Tibial nerve (tissue), 4 donors: ENCODE measurements at places on chromosomes 16 and 17.

DNA sequence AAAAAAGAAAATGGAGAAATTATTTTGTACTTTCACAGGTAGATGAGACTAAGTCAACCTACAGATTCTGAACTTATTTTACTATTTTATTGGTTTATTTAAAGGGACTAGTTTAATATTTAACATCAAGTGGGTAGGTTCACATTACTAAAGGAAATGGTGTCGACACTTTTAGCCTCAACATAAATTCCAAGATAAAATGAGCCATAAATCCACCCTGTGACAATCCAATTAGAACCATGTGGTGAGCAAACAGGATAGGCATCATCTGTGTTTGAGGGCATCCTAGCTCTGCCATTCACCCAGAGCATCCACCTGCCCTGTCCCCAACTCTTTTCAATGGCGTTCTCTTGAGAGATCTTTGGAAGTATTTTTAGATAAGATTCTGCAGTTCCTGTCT, 92.8 kb upstream of the PMFBP1 start:
- no peak for DNase-seq
- no peaks in the 10 kb centered on the region for H3K36me3 ChIP-seq
- H3K27ac ChIP-seq, result no peak overlapping the region
- no peaks in the 10 kb centered on the region for H3K27me3 ChIP-seq

GRCh38 chr17:1979182-1979985, 45.8 kb downstream of the RTN4RL1 start:
- H3K27ac ChIP-seq, result no peak overlapping the region
- H3K4me1 ChIP-seq, result peaks cover 33% of the 10 kb centered on the region
- DNase-seq, result no peak
- H3K4me3 ChIP-seq, result no peak overlapping the region
- H3K36me3 ChIP-seq, result no peaks in the 10 kb centered on the region

- peaks cover 96% of the 10 kb centered on the region for H3K36me3 ChIP-seq
- no peak for DNase-seq
- H3K27ac ChIP-seq, result no peak overlapping the region
- no peak overlapping the region for H3K4me3 ChIP-seq
- no peaks in the 10 kb centered on the region for H3K27me3 ChIP-seq
Measured at GRCh38 chr17:39410279-39410678, 8.9 kb upstream of the FBXL20 start.

GRCh38 chr17:55996826-55997225, 156.4 kb upstream of the ANKFN1 start:
- no peaks in the 10 kb centered on the region for H3K4me1 ChIP-seq
- no peak for DNase-seq
- H3K27me3 ChIP-seq, result no peaks in the 10 kb centered on the region

DNA sequence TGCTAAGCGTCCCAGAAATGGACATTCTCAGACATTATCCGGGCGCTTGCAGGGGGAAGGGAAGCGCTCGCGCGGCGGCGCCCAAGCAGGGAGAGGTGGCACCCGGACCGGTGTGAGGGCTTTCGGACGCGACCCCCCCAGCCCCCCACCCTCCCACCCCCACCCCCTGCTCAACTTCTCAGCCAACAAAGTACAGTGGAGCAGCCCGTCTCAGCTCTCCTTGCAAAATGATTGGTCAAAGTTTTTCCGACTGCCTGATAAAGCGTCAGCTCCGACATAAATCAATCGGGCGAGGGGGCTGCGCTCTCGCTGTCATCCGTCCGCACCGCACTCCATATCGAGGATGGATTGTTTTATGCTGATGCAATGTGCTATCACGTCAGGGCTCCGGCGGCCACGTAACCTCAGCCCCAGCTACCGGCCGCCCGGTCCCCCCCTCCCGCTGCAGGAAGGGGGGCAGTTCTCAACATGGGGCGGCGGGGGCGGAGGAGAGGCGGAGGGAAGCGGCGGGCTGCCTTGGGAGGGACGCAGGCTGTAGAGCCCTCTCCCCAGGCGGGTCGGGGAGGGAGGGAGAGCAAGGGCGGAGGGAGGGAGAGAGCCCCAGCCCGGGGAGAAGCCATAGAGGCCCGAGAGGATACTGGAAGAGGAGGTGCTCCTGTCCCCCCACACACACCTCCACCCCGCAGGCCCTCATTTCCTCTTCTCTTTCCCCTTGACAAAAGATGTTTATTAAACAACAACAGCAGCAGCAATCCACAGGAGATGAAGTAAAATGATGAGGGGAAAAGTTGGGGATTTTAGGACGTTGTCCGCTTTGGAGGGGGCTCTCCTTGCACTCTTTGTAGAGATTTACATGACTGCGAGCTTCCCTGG, at the start of gene HOXB9:
TSS of gene HOXB9 (minus strand) at position 114 of the 873 bp plus-strand sequence. CDS start at position 25, 89 bp downstream.
- H3K27ac ChIP-seq, result no peak within 1 kb of the TSS
- H3K4me1 ChIP-seq, result peaks cover 16% of the 10 kb centered on the region
- peaks cover 100% of the 10 kb centered on the region for H3K27me3 ChIP-seq
- no peaks in the 10 kb centered on the region for H3K36me3 ChIP-seq

DNA sequence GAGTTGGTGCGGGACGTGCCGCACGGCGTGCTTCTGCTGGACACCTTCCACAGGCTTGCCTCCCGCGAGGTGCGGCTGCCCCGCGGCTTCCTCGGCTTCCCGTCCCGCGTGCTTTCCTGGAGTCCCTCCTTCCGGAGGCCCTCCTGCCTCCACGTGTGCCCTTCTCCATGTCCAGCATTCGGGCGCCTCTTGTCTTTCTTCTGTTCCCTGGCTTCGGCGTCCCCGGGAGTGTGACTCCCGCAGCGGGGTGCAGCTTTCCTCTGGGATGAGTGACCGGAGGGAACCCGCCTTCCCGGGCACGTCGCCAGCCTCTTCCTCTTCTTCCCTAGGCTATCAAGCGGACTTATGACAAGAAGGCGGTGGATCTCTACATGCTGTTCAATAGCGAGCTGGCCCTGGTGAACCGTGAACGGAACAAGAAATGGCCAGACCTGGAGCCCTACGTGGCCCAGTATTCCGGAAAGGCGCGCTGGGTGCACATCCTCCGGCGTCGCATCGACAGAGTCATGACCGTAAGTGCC, 23.0 kb downstream of the DNAH2 start:
- DNase-seq, result no peak
- H3K4me1 ChIP-seq, result no peaks in the 10 kb centered on the region
- H3K4me3 ChIP-seq, result no peak overlapping the region
- H3K36me3 ChIP-seq, result no peaks in the 10 kb centered on the region

- no peaks in the 10 kb centered on the region for H3K27me3 ChIP-seq
- H3K4me1 ChIP-seq, result no peaks in the 10 kb centered on the region
- no peak overlapping the region for H3K27ac ChIP-seq
- no peak overlapping the region for H3K4me3 ChIP-seq
- no peaks in the 10 kb centered on the region for H3K36me3 ChIP-seq
Measured at GRCh38 chr16:12449795-12450194, 353.9 kb downstream of the CPPED1 start.

- no peak overlapping the region for H3K27ac ChIP-seq
- H3K27me3 ChIP-seq, result no peaks in the 10 kb centered on the region
- no peak for DNase-seq
Measured at GRCh38 chr16:66387817-66388332, 21.4 kb downstream of the CDH5 start.

DNA sequence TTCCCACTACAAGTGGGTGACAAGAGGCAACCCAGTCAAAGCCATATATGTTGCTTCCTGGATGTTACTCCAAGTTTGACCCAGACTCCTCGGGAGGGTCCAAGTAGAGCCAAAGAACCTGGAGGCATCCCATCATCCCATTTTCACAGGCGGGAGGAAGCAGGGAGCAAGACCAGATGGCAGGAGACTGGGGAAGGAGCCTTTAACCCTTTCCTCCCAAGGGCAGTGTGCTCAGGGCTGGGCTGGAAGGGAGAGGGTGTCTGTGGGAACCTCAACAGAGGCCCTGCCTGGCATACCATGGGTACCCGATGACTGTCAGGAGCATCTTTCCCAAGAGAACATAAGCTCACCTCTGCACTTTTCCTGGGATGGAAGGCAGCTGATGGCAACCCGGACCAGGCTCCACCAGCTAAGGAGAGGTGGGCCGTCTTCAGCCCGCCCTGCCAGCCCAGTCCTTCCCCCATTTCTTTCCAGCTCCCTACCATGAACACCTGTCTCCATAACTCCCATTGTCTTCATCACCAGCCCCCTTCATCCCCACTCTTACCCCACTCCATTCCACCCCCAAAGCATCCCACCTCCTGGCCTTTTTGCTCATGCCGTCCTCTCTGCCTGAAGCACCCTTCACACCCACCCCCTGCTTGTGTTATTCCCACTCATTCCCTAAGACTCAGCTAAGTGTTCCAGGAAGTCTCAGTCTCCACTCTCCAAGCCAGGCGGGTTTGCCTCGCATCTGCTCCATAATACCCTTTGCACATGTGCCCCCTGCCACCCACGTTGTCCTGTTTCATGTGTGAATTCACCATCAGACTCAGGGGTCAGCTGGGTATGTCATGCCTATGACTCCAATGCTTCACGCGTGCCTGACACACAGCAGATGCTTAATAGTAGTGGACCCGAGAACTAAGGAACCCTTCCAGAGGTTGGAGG, 5.9 kb upstream of the SLC16A5 start:
- no peak overlapping the region for H3K27ac ChIP-seq
- DNase-seq, result no peak

- no peaks in the 10 kb centered on the region for H3K4me1 ChIP-seq
- DNase-seq, result no peak
- H3K27ac ChIP-seq, result no peak overlapping the region
- H3K36me3 ChIP-seq, result no peaks in the 10 kb centered on the region
Measured at GRCh38 chr16:64406770-64407181, 715.1 kb downstream of the CDH11 start.

DNA sequence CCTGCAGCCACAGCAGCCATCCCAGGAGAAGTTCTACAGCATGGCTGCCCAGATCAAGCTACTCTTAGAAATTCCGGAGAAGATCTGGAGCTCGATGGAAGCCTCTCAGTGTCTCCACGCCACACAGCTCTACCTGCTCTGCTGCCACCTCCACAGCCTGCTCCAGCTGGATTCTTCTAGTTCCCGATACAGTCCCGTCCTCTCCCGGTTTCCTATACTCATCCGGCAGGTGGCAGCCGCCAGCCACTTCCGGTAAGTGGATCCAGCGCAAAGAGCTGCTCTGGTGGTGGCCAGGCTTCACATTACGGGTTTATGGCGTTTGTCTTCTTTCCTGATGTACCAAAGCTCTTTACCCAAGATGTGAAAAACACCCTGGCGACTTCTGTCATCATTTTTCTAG, 3.6 kb downstream of the COG1 start:
- no peak overlapping the region for H3K27ac ChIP-seq
- H3K4me3 ChIP-seq, result no peak overlapping the region
- peaks cover 17% of the 10 kb centered on the region for H3K4me1 ChIP-seq

DNA sequence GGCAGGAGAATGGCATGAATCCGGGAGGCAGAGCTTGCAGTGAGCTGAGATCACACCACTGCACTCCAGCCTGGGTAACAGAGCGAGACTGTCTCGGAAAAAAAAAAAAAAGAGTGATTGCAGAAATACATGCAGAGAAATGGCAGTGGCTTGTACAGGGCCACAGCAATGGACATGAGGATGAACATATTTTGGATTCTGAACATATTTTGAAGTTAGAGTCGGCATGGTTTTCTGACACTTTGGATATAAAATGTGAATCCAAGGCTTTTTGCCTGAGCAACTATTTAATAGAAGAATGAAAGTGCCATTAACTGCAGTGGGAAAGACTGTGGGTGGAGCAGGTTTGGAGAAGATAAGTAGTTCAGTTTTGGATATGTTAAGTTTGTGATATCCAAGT, 35.8 kb downstream of the CPD start:
- no peaks in the 10 kb centered on the region for H3K4me1 ChIP-seq
- H3K27ac ChIP-seq, result no peak overlapping the region
- no peaks in the 10 kb centered on the region for H3K27me3 ChIP-seq

DNA sequence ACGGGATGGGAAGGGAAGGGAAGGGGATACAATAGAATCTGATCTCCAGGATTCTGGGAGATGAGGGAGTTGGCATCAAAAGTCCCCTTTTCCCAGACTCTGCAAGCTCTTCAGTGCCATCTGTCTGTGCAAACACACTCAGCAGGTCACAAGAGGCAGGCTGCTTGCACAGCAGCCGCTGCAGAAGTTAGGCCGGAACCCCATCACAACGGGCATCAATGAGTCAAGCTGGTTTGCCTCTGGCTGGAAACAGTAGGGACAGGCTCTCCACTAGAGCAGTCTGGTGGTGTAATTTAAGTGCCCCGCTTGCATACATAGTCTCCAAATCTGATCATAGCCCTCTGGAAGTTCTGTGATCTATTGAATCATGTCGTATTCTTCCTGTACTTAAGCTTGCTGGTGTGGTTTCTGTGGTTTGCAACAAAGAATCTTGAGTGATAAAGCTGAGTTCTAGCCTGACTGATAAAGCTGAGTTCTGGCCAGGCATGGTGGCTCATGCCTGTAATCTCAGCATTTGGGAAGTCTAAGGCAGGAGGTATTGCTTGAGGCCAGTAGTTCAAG, 33.7 kb upstream of the KDM8 start:
- no peak overlapping the region for H3K4me3 ChIP-seq
- DNase-seq, result no peak
- no peaks in the 10 kb centered on the region for H3K36me3 ChIP-seq
- no peak overlapping the region for H3K27ac ChIP-seq
- no peaks in the 10 kb centered on the region for H3K4me1 ChIP-seq

DNA sequence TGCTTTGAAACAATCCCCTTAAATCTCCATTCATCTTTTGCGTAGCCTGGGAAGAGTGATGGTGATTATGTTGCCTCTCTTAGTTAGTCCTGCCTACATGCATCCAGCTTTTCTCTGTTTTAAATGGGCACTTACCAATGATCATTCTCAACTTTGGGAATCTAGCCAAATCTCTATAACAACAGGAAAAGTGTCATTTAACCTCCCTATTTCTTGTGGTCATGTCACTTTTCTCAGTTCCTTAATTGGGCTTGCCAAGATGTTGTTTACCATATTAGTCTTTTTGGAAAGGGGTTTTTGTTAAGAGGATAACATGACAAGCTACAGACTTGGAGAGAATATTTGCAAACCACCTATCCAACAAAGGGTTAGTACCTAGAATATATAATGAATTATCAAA, 15.6 kb upstream of the CLEC10A start:
- no peak overlapping the region for H3K4me3 ChIP-seq
- no peaks in the 10 kb centered on the region for H3K27me3 ChIP-seq
- no peak for DNase-seq
- no peaks in the 10 kb centered on the region for H3K4me1 ChIP-seq

DNA sequence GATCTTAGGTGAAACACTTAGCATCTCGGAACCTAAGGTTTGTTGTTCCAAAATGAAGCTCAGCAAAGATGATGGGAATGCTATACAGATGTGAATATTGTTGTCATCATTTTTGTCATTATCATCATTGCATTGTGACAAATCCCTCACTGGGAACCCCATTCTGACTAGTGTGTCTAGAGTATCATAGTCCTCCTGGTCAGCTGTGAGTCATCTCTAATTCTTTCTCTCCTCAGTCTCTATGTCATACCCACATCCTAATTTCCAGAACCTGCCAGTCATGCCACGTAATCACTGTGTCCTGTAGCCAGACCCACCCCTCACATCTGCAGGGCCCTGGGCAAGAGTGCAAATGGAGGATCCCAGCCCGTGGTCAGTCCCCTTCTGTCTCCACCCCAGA, 60.5 kb upstream of the CLEC3A start:
- H3K4me1 ChIP-seq, result no peaks in the 10 kb centered on the region
- H3K27ac ChIP-seq, result no peak overlapping the region
- no peak overlapping the region for H3K4me3 ChIP-seq
